Right ventricle myocardium inferior (tissue), 1 donor: ENCODE measurements at places on chromosomes 12 and 14.

GRCh38 chr12:77777274-77777673 is 53.4 kb upstream of the NAV3 start:
- no peak for DNase-seq

DNA sequence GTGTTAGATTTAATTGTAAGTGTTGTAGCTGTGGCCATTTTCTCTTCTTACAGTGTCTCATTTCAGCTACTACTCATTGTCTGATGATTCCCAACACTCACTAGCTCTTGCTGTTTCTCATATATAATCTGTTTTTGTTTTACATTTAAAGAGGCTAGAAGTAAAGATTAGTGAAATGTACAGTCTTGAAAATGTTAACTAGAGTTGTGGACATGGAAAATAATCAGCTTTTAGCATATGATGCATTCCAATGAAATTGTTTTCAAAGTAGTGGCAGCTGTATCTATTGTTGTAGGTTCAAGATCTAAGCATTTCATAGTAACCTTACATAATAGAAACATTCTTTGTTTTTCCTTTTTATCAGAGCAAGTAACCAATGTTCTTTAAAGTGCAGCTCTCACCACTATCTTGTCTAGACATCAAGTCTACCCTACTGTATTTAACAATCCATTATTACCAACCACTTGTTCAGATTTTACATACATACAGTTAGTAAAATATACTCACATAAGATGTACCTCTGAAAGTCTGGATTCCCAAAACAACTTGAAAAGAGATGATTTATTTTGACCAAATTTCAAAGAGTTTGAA is 76.9 kb downstream of the PPHLN1 start:
- DNase-seq: no peak

DNA sequence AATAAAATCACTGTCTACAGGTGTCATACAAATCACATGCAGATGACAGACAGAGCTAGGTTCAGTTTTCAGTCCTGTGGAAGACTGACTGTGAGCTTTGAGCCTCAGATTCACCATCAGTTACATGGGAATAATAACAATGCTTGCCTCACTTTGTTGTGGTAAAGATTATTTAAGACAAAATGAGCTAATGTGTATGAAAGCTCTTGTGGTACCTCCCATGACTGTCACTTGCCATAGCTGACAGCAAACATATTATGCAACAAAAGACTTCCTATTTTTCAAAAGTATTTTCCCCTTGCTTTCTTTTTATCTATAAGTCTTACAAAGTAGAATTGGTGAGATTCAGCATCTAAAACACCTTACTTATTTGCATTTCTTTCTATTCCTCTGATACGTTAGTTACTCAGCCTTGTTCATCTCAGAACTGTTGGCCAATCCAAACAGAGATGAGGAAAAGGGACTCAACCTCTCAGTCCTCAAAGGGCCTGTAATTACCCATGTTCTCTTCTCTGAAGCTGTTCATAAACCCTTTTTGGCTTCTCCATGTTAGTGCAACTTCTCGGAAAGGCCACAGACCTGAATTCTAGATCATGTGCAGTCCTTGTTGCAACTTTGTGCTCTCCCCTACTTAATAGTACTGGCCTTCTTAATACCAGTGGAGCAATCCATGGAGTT is 8.8 kb upstream of the DDHD1 start:
- DNase-seq: no peak

DNA sequence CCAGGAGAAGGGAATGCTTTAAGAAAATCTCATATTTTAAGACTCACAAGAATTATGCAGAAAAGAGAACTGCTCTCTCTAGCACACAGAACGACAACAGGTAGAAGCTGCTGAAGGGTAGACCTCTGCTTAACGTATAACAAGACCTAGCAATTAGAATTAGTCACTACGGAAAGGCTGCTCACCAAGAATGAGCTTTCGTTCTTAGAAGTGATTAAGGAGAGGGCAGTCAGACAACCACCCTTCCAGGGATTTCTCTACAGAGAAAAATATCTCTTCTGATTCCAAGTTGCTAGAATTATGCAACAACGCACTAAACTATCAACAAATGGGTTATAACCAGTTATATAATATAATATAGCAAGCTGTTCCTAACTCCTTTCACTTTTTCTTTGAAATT is 18.6 kb downstream of the LRIG3 start:
- DNase-seq: no peak

DNA sequence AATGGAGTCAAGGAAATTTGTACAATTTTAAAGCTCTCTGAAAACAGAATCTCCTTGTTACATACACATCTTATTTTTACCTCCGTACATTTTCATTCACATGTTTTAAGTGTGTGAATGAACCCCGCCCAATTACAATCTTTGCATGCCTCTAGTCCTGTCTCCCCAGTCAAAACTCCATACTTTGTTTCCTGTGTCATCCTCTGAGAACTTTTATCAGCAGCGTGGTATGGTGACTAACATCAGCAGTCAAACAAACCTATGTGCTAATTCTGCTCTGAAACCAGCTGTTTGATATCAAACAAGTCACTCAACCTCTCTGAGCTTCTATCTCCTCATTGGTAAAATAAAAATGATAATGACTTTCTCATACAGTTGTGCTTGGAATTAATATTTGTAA is 15.8 kb upstream of the ERGIC2 start:
- DNase-seq: no peak

- DNase-seq: peak; percentile 86
Measured at GRCh38 chr12:13390381-13390861, 193.9 kb downstream of the EMP1 start.

DNA sequence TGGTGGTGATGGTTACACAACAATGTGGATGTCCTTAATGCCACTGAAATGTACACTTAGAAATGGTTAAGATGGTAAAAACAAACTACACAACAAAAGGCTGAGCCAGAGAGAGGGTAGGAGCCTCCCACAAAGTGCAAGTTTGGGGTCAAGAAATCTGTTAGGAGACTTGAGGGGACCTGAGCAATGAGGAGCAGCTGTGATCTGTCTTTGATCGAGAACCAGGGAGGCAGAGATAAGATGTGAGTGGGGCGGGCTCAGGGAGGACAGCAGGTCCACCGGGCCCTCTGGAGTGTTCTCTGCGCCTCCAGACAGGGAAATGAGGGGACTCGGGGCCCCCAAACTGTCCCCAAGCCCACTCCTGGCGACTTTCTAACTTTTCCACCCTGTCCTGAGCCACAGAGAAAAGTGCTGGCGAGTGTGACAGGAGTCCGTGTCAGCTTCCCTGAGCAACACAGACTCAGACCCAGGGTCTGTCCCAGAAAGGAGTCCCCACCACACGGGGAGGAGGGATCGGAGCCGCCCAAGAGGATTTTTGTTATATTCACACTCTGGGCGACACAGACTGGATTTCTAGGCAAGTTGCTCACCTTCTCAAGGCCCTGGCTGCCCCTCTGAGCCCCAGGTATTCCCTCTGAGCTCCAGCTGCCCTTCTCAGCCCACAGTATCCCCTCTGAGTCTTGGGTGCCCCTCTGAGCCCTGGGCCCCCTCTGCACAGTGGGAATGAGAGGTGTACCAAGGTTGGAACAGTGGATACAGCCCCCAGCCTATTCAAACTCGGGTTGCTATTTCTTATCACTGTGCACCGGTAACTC is 11.5 kb upstream of the SCARB1 start:
- no peak for DNase-seq

DNA sequence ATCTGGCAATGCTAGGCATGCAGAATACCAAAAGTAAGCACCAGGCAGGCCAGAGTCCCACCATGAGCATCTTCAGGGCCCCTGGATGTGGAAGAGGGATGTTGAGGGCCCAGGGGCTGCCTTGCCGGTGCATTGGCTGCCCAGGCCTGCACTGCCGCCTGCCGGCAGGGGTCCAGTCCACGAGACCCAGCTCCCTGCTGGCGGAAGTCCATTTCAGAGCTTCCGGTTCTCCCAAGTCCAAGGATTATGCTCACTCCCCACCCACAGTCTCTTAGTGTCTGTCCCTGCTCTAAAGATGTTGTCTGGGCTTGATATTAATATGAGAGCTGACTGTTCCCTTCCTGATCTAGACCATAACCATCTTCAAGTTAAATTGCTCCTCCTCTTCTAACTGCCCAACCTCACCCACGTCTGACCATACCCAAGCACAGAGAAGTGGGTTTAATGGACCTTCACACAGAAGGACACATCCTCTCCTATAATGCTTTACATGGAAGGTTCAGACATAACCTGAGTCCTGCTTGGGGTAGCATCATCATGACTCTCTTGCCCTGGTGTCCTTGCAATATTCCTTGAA is 117.4 kb downstream of the DAD1 start:
- DNase-seq: no peak

- no peak for DNase-seq
Measured at GRCh38 chr14:91231446-91231845, 13.1 kb downstream of the GPR68 start.

DNA sequence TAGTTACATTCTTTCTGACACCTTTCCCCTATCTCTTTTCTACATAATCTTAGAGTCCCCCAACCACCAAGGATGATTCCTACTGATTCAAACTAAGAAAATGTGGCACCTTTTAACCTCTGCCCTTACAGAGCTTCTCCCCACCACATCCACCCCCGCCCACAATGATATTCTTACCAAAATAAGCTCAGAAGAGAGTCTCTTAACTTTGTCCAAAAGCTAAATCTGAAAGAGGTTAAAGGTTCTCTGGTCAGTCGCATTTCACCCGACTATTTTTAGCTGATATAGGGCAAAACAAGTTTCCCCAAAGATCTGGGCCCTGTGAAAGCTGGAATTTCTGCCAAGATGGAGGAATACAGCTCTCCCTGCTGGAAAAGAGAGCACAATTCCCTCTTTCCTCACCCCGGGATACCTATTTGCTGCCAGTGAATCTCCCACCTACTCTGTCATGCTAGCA is 128.6 kb downstream of the ZFP36L1 start:
- DNase-seq: no peak

GRCh38 chr12:84727961-84728360 is 184.6 kb downstream of the SLC6A15 start:
- DNase-seq: no peak

GRCh38 chr14:35858521-35859209 is 32.5 kb downstream of the BRMS1L start:
- no peak for DNase-seq

- DNase-seq: no peak
Measured at GRCh38 chr12:11813438-11813813, 164.0 kb downstream of the ETV6 start.

DNA sequence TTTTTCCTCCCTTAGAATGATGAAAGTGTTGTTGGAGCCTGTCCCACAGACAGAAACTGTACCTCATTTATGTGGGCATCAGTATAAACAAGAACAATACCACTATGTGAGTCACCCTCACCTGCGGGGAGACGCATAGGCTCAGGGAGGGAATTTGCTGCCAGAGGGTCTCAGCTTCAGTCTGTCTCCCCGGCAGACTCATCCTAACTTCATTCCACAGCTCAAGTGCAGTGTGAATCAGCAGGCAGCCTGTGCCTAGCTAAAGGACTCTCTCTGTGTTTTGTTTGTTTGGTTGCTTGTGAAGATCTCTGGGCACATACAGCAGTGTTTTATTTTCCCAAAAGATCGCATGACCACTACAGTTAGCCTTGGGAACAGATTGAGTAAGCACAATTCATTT is 98.9 kb downstream of the PRKCH start:
- no peak for DNase-seq

DNA sequence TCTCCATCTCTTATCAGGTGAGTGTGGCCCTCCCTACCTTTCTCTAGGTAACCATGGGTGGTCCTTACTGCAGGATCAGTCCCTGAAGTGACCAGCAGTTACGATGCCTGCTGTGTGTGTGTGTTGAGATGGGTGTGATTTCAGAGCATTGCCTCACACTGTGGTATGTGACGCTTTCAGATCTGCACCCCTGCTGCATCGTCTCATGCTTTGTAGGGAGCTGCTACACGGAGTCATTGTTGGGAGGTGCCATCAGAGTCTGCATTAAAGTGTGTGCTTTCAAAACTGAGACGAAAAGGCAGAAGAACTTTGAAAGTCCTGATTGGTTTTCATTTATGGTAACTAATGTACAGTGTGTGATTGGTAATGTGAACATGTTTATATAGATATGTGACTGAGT is 150.5 kb downstream of the PELI2 start:
- DNase-seq: no peak

- DNase-seq: no peak
Measured at GRCh38 chr12:121955258-121956237, 37.2 kb downstream of the CFAP251 start.

DNA sequence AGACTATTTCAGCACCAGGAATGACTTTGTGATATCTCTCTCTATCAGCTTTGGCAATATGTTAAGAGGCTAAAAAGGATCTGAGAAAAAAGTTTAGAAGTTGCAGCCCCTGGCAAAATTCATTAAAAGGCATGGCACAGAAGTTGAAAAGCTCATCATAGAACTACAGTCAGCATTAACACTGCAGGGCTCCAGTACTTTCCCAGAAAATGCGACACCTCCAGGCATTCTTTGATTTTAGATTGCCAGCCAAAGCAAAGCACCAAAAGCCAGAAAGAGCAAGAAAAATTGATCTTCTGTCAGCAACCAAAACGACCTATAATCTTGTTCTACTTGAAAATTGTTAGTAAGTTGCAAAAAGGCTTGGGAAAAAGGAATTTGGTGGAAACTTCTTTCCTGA is 713.5 kb downstream of the FSCB start:
- DNase-seq: no peak

GRCh38 chr12:41264281-41264680 is 76.2 kb downstream of the PDZRN4 start:
- DNase-seq: no peak

- DNase-seq: no peak
Measured at GRCh38 chr12:112346194-112346593, 36.0 kb downstream of the HECTD4 start.

DNA sequence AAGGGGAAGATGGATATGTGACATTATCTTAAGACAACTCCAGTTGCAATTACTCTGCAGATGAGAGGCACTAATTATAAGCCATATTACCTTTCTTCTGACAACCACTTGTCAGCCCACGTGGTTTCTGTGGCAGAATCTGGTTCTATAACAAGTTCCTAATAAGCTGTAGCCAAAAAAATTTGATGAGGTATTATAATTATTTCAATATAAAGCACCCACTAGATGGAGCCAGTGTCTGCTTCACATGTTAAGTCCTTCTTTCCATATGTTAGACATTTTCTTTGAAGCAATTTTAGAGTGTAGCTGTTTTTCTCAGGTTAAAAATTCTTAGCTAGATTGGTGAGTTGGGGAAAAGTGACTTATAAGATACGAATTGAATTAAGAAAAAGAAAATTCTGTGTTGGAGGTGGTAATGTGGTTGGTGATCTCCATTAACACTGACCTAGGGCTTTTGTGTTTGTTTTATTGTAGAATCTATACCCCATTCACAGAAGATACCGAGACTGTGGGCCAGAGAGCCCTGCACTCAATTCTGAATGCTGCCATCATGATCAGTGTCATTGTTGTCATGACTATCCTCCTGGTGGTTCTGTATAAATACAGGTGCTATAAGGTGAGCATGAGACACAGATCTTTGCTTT is 36.9 kb downstream of the PSEN1 start:
- no peak for DNase-seq

- no peak for DNase-seq
Measured at GRCh38 chr12:26806556-26806955, 26.4 kb downstream of the ITPR2 start.

- DNase-seq: no peak
Measured at GRCh38 chr12:79938843-79939242, 3.9 kb upstream of the PPP1R12A start.

GRCh38 chr12:111438481-111438880 is 32.8 kb downstream of the SH2B3 start:
- DNase-seq: no peak
